ENCODE measurements at places on chromosomes 12 and 14. TPM values are rescaled to one million over a fixed set of nuclear protein-coding genes. Genes with fewer than 3 reads are reported as not detected.

GRCh38 chr14:37571391-37571790, 23.7 kb downstream of the FOXA1 start:
- no peak overlapping the region for H3K4me3 ChIP-seq
- no peak for DNase-seq
- no peak overlapping the region for H3K27ac ChIP-seq
- no peaks in the 10 kb centered on the region for H3K4me1 ChIP-seq
- H3K27me3 ChIP-seq, result no peaks in the 10 kb centered on the region
- H3K36me3 ChIP-seq, result no peaks in the 10 kb centered on the region

- H3K27ac ChIP-seq, result no peak overlapping the region
- H3K4me3 ChIP-seq, result no peak overlapping the region
- peak; percentile 78 for DNase-seq
- peaks cover 14% of the 10 kb centered on the region for H3K27me3 ChIP-seq
- no peaks in the 10 kb centered on the region for H3K36me3 ChIP-seq
These were observed 133.1 kb downstream of the PRIMA1 start for GRCh38 chr14:93655078-93655750.

GRCh38 chr14:40074169-40074568, 641.9 kb upstream of the FBXO33 start:
- no peaks in the 10 kb centered on the region for H3K27me3 ChIP-seq
- H3K27ac ChIP-seq, result no peak overlapping the region
- no peak for DNase-seq
- H3K4me1 ChIP-seq, result no peaks in the 10 kb centered on the region

- H3K27ac ChIP-seq, result no peak overlapping the region
- no peak overlapping the region for H3K4me3 ChIP-seq
- H3K4me1 ChIP-seq, result no peaks in the 10 kb centered on the region
These were observed 153.2 kb downstream of the SMOC1 start for GRCh38 chr14:70032447-70032846.

GRCh38 chr12:3834774-3835173, 38.4 kb downstream of the PARP11 start:
- no peaks in the 10 kb centered on the region for H3K36me3 ChIP-seq
- no peak for DNase-seq
- no peak overlapping the region for H3K4me3 ChIP-seq
- H3K27me3 ChIP-seq, result no peaks in the 10 kb centered on the region
- no peaks in the 10 kb centered on the region for H3K4me1 ChIP-seq

GRCh38 chr14:24849471-24849870, 200.5 kb downstream of the STXBP6 start:
- H3K4me1 ChIP-seq, result no peaks in the 10 kb centered on the region
- DNase-seq, result no peak
- H3K4me3 ChIP-seq, result no peak overlapping the region

DNA sequence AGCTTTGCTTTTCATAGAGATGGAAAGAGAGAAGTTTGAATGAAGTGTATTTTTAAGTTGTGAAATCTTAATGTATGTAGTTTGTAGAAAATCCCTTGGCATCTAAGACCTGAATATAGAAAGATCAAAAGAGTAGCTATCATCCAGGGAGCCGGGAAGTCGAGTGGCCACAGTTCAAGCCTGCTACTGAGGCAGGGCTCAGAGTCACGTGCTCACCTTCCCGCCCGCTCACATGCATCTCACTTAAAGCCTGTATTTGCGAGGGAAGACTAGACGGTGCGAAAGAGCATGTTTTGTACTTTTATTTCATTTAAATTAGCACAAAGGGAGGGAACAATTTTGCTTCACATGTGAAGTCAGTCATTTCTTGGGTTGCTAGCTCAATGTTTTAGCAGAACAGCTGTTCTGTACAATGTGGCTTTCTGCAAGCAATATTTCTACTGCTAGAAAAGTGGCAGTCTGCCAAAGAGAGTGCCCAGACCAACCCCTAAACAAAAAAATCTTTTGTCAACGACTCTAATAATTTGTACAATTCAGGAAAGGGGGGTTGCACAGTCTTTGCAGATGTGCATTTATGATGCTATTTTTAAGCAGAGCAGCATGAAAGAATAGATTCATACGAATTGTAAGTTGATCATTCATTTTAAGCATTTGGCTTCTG, 290.7 kb downstream of the NPAS3 start:
- peaks cover 46% of the 10 kb centered on the region for H3K4me1 ChIP-seq
- peak; percentile 82 for DNase-seq
- H3K36me3 ChIP-seq, result no peaks in the 10 kb centered on the region
- no peaks in the 10 kb centered on the region for H3K27me3 ChIP-seq
- H3K4me3 ChIP-seq, result peak overlapping the region; percentile 31

GRCh38 chr12:3732901-3733300, 20.0 kb downstream of the CRACR2A start:
- no peak overlapping the region for H3K27ac ChIP-seq
- no peaks in the 10 kb centered on the region for H3K36me3 ChIP-seq

- peak; percentile 33 for DNase-seq
- H3K4me3 ChIP-seq, result peak overlapping the region; percentile 69
- peak overlapping the region; percentile 73 for H3K27ac ChIP-seq
- no peaks in the 10 kb centered on the region for H3K36me3 ChIP-seq
- peaks cover 14% of the 10 kb centered on the region for H3K4me1 ChIP-seq
These were observed 1.2 kb upstream of the TRIM9 start for GRCh38 chr14:51095854-51096823.

- no peaks in the 10 kb centered on the region for H3K36me3 ChIP-seq
- no peaks in the 10 kb centered on the region for H3K27me3 ChIP-seq
- no peak for DNase-seq
- H3K27ac ChIP-seq, result peak within 1 kb of the TSS; percentile 98
- H3K4me3 ChIP-seq, result peak within 1 kb of the TSS; percentile 80
- peaks cover 53% of the 10 kb centered on the region for H3K4me1 ChIP-seq
These were observed at the start of gene SH2B3 for GRCh38 chr12:111405859-111406473. TSS of gene SH2B3 (plus strand) at chr12:111405923. CDS start at chr12:111418146, 12,223 bp downstream.

GRCh38 chr12:114682785-114683708, 928 bp downstream of the TBX3 start:
- no peaks in the 10 kb centered on the region for H3K36me3 ChIP-seq
- H3K27me3 ChIP-seq, result peaks cover 30% of the 10 kb centered on the region
- peak overlapping the region; percentile 67 for H3K4me3 ChIP-seq

GRCh38 chr14:92670643-92671366, 77.6 kb downstream of the LGMN start:
- H3K36me3 ChIP-seq, result no peaks in the 10 kb centered on the region
- no peaks in the 10 kb centered on the region for H3K4me1 ChIP-seq
- no peak overlapping the region for H3K27ac ChIP-seq
- no peaks in the 10 kb centered on the region for H3K27me3 ChIP-seq
- no peak overlapping the region for H3K4me3 ChIP-seq

DNA sequence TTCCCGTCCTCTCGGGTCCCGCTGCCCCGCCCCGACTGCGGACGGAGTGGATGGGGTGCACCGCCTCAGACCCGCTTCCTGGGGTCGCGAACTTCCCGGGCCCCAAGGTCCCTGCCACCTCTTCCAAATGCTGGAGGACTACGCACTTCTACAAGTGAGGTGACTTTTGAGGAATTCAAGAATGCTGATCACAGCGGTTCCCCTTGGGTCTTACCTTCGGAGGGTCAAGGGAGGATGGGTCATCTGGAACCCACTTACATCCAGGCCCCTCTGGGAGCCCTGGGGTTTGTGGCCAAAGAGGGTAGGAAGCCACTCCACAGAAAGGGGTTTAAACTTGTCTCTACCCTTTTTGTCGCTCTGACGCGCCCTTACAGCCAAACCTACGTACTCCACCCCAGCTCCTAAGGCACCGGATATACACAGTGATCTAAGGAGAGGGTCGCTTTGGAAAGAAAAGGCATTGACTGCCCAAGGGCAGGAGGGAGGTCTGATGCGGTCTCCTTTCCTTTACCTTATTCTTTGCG, 532 bp upstream of the PRKD1 start:
- DNase-seq, result peak; percentile 35
- no peaks in the 10 kb centered on the region for H3K36me3 ChIP-seq
- H3K27ac ChIP-seq, result peak overlapping the region; percentile 85
- H3K4me3 ChIP-seq, result peak overlapping the region; percentile 97
- H3K27me3 ChIP-seq, result no peaks in the 10 kb centered on the region
- peaks cover 37% of the 10 kb centered on the region for H3K4me1 ChIP-seq

GRCh38 chr12:130642856-130643255, 73.2 kb downstream of the RIMBP2 start:
- no peak overlapping the region for H3K27ac ChIP-seq
- peaks cover 31% of the 10 kb centered on the region for H3K27me3 ChIP-seq
- no peaks in the 10 kb centered on the region for H3K36me3 ChIP-seq

- no peak overlapping the region for H3K27ac ChIP-seq
- no peak for DNase-seq
- H3K4me3 ChIP-seq, result no peak overlapping the region
- no peaks in the 10 kb centered on the region for H3K36me3 ChIP-seq
These were observed 130.2 kb downstream of the RBM19 start for GRCh38 chr12:113835896-113836295.

DNA sequence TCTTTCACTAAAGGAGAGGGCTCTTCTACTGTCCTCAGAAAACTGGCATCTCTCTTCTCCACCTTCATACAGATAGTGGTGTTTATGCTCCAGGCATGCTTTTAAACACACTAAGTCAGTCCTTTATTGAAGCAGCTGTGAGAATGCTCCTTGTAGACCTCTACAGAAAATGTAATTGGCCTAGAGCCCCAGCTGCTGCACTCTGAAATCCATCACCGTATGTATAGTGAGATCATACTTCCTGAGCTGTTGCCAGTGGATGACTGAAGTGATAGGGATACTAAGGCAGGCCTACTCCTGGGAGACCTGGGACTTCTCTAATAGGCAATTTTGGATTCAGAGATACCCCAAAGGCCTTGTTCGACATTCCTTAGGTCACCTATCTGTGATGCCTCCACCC, 535.4 kb downstream of the RPS29 start:
- H3K36me3 ChIP-seq, result no peaks in the 10 kb centered on the region
- H3K4me1 ChIP-seq, result no peaks in the 10 kb centered on the region
- no peaks in the 10 kb centered on the region for H3K27me3 ChIP-seq
- no peak for DNase-seq
- H3K27ac ChIP-seq, result no peak overlapping the region

Gene ALDH1L2
- 4.9 TPM for total RNA-seq

Gene IQSEC3
- total RNA-seq, result not detected

Gene PYM1
- total RNA-seq, result 24.6 TPM

Gene SAMD4A
- 19.8 TPM for total RNA-seq

Gene TEP1
- total RNA-seq, result 15.9 TPM

Gene KRT85
- total RNA-seq, result not detected

Gene UTP20
- total RNA-seq, result 41.9 TPM
